ENCODE measurements at places on chromosomes 6 and 20.

DNA sequence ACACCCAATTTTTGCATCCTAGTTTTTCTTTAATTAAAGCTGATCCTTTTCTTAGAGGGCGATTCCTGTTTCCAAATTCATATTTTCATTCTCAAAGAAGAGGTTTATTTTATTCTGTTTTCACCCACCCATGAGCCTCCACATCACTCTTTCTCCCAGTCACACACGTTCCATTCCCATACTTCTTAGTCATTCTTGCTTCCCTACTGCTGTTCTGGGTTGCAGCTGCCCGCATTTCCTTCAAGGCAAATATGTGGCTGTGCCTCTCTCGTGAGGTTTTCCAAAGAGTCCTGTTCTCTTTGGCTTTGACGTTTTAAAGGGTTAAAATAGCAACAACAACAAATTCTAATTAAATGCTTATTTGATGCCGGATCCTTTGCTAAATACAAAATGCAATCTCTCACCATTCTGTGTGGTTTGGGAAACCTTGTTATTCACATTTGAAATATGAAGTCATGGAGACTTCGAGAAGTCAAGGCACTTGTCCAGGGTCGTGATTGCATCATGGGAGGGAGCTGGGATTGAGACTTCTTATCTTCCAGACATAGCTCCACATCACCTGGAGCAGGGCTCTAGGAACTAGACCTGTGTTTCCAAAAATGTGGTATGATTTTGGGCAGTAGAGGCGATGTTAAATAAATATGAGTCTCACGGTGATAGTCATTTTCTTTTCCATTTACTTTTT lies 126.6 kb downstream of the DOK5 start:
- DNase-seq, result no peak

- no peak for DNase-seq
Observed at GRCh38 chr6:46787871-46788540, 5.2 kb upstream of the MEP1A start.

- DNase-seq, result no peak
Observed at GRCh38 chr6:14118446-14118845, 874 bp downstream of the CD83 start.

DNA sequence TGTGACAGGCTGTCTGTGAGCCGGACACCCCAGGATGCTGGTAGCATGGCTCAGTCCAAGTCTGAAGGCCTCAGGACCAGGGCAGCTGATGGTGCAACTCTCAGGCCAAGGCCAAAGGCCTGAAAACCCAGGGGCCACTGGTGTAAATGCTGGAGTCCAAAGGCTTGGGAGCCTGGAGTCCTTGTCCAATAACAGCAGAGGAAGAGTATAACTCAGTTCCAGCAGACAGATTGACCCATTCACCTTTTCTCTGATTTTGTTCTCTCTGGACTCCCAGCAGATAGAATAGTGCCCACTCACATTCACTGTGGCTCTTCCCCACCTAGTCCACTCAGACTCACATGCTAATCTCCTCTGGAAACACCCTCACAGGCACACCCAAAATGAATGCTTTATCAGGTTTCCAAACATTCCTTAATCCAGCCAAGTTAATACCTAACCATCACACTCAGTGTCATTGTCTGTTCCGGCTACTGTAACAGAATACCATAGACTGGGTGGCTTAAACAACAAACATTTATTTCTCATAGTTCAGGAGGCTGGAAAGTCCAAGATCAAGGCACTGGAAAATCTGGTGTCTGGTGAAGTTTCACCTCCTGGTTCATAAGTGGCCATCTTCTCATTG lies 5.0 kb upstream of the TRAF3IP2 start:
- DNase-seq, result peak; percentile 28

GRCh38 chr6:13788820-13789219 lies 25.5 kb downstream of the MCUR1 start:
- DNase-seq, result no peak

GRCh38 chr6:75244063-75244584 lies 523 bp upstream of the COX7A2 start:
- no peak for DNase-seq

GRCh38 chr6:159494586-159494972 lies 198.5 kb downstream of the SOD2 start:
- no peak for DNase-seq

- DNase-seq, result no peak
Observed at GRCh38 chr6:15143086-15143485, 102.8 kb upstream of the JARID2 start.

- DNase-seq, result no peak
Observed at GRCh38 chr6:130520221-130520620, 154.4 kb downstream of the TMEM200A start.

- DNase-seq, result no peak
Observed at GRCh38 chr6:72267470-72267869, 354.4 kb upstream of the KCNQ5 start.

- no peak for DNase-seq
Observed at GRCh38 chr6:163802267-163802666, 387.7 kb downstream of the QKI start.

- DNase-seq, result no peak
Observed at GRCh38 chr6:169441292-169441691, 187.6 kb upstream of the THBS2 start.

DNA sequence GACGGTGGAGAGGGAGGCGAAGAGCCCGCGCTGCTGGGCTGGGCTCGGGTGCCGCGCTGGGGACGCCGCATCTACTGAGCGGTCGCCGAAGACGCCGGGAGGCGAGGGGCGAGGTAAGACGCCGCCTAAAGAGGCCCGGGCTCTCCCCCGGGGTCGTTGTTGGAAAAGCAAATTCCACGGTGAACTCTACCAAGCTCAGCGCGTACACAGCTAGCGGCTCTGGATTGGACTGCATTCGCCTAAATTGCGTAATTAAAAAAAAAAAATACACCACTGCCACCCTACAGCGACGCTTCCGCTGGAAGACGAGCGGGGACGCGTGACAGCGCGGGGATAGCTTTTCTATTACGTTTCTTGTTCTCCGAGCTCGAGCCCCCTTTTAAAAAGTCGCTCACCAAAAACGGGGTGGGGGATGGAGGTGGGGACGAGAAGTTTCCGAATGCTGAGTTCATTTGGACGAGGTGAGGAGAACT lies 92.0 kb upstream of the PRDM1 start:
- no peak for DNase-seq

GRCh38 chr6:82270881-82271635 lies 23.5 kb upstream of the IBTK start:
- no peak for DNase-seq

DNA sequence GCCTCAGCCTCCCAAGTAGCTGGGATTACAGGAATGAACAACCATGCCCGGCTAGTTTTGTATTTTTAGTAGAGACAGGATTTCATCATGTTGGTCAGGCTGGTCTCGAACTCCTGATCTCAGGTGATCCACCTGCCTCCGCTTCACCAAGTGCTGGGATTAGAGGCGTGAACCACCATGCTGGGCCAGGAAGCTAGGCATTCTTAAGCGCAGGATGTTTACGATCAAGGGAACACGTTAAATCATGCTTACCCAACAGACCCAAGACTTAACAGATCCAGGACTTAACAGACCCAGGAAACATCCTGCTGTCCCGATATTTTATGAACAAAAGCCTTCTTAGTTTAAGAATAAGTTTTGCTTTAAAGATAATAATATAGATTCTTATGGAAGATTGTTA lies 9.1 kb downstream of the PTGIS start:
- peak; percentile 16 for DNase-seq

DNA sequence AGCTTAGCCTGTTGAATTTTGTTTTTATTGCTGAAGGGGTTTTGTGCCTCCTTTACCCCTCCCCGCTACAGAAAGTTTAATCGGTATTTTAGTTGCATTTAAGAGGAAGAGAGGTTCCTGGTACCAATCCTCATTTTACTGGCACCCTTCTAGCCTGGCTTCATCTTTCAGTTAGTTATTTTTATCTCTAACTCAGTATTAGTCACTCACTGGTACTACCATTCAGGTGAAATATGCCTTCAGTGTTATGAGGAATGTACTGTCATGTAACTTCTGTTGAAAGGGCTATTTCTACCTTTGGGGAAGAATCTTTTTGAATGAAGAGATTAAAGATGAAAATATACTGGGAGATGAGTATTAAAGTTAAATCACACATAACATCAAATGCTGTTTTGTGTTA lies 211.8 kb downstream of the CDKAL1 start:
- no peak for DNase-seq

GRCh38 chr20:36677422-36677771 lies 31.4 kb upstream of the SLA2 start:
- DNase-seq, result no peak

GRCh38 chr20:2822073-2822472 lies 5.9 kb downstream of the TMEM239 start:
- DNase-seq, result no peak

DNA sequence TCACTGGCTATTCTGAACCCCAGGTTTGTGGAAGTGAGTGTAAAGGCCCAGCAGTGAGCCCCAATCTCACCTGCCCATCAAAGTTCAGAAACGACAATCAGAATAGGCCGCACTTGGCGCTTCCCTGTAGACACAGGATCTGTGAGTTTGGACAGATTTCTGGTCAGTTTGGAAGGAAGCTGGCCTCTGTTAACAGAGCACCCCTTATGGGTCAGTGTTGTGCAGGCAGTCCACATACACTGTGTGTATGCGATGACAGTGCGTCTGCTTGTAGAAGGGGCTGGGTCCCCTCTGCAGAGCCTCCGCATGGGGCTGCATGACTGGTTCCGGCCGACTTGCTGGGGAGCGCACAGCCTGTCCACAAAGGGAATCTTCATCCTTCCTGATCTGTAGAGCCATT lies 3.4 kb upstream of the MPC1 start:
- no peak for DNase-seq

DNA sequence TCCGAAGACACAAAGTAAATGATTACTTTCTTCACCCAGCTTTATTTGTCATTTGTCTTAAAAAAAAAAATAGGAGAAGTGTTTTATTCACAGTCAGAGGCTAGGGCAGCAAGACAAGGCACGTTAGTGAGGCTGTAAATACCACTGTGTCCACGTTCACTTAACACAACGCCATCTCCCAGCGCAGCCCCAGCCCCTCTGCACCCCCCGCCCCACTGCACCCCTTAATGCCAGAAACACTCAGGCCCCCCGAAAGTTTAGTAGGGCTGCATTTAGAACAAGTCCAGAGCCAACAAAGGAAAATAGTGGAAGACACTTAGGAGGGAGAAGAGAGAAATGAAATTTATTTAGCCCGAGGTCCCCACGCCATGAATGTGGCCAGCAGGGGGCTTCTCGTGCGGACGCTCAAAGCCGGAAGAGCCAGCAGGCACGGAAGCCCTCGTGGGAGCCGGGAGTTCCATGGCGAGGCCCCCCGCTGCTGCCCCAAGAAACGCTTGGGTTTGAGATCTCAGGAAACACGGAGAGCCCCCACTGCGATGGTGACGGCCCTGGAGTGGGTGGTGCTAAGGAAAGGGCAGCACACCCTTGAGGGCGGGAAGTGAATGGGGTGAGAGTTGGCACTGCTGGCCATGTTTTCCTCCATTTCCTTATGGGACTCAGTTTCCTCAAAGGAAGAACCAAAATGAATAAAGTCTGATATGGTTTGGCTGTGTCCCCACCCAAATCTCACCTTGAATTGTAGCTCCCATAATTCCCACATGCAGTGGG lies 50.2 kb downstream of the IYD start:
- DNase-seq, result peak; percentile 75

- no peak for DNase-seq
Observed at GRCh38 chr6:37050854-37051137, 45.3 kb downstream of the FGD2 start.

DNA sequence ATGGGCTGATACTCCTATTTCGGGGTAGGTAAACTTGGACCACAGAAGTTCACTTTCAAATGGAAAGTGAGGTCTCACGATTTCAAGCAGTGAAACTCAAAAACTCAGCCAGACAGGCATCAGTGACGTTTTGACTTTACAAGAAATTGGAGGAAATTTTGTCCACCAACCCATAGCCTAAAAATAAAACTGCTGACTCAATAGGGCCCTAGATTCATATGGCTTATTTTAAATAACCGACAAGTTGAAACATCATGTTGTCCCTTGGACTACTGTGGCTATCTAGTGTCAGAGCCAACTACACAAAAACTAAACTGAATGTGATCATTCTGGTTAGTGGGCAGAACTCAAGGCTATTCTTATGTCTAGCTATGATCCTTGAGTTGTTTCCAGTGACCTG lies 486.3 kb downstream of the GRIK2 start:
- no peak for DNase-seq

DNA sequence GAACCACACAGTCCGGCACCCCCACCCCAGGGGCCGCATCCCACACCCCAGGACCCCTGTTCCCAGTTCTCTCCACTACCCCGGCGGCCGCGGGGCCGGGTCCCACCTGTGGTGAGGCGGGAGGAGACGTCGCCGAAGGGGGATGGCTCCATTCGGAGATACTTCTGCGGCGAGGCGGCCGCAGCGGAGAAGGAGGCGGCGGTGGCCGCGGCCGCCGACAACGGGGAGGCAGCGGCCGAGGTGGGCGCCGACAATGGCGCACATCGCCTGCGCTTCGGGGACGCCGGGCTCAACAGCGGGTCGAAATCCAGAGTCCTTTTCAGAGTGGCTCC lies 723 bp downstream of the AKIRIN2 start:
- no peak for DNase-seq

DNA sequence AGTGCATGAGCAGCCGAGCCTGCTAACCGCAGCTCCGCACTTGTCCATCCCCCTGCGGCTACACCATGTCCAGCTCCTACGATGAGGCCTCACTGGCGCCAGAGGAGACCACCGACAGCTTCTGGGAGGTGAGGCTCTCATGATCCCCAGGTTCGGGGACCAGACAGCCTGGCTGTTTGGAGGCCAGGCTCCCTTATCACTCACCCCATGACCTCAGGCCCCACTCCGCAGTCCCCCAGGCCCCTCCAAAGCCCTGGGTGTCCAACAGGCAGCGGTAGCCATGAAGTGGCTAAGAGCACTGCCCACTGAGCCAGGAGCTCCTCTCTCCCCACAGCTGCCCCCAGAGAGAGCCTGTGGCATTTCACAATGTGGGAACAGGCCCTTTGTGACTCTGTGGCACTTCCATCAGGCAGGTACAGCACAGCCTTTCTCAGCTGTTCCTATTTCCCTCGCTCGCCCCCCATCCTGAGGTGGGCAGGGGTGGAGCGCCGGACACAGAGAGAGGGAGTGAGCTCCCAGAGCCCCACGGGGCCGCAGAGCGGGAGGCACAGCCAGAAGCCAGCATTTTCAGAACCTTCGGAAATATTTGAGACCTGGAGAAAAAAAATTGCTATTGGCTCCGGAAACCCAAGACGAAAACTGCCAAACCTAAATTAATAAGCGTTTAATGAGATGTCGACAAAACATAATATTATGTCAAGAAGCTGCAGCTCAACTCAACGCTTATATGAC lies 29.7 kb downstream of the SPDEF start:
- DNase-seq, result peak; percentile 31

DNA sequence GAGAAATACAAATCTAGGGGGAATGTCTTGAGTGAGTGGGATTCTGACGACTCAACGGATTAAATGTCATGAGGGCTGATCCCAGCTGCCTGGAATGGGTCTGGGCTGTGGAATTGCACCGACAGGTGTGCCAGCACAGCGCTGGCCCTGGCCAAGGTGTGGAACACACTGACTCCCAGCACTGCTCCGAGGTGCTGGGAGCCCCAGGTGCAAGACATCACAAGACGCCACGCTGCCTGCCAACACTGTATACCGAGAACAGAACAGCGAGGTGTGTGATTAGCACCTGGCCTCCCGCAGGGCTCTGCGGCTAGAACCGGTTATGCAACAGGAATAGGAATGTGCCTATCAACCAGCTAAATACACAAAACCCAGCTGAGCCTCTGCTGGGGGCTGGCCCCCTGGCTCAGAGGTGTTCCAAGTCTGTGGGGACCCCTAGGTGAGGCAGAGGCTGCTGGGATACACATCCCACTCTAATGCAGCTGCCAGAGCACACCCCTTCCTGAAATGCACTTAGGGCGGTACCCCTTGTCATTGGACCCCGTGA lies 24.8 kb upstream of the APMAP start:
- peak; percentile 16 for DNase-seq

- DNase-seq, result no peak
Observed at GRCh38 chr6:90000864-90001731, 106.8 kb downstream of the GJA10 start.

All from tibial artery (tissue), 4 donors.